ENCODE measurements at places on chromosomes 6 and 20. TPM values are rescaled to one million over a fixed set of nuclear protein-coding genes. Genes with fewer than 3 reads are reported as not detected.
A peak's percentile ranks its signal among the peaks of the same experiment; 100 is the strongest.

DNA sequence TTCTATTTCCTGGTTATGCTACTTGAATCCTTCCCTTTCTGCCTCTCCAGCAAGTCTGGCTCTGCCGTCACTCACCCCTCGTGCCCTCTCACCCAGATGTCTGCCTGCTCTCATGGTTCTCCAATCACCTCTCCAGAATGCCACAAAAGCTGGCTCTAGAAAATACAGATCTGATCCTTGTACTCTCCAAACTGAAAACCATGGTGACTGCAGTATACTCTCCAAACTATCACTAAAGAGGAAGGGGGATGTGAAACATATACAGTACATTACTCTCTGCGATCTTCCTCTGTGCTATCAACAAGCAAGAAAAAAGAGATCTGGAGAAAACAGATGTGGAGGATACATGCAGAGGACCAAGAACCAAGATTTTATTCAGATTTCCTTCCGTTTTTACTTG, 91.1 kb downstream of the ATXN1 start:
- DNase-seq: peak; percentile 41

- no peak for DNase-seq
Observed at GRCh38 chr20:50983321-50983720, 24.7 kb downstream of the MOCS3 start.

Gene EEF1A2
- total RNA-seq: 7.2 TPM

Gene EYA4
- 11.1 TPM for total RNA-seq

DNA sequence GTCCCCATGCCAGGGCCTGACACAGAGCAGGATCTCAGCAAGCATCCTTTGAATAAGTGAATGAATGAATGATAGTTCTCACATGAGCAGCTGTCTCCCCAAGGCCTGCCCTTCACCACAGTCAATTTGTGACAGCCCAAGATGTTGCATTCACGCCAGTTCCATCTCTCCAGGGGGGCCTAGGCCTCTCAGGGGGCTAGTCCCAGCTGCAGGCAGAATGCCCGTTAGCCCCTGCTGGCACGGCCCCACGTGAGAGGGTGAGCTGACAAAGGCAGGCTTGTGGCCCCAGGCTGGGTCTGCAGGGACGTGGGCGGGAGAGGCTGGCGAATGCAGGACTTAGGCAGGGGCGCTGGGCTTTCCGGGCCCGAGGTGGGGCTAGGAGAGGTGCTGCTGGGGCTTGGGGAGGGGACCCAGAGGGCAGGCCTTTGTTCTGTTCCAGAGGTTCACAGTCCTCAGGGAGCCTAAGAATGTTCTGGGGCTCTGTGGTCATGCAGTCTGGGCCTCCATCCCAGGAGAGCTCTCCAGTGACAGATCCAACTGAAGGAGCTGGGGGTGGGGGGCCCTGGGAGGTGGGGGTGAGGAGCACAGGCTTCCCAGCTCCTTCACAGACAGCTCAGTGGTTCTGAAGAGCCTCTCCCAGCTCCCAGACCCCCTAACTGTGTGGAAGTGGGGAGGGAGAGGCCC, 30.5 kb upstream of the TLDC2 start:
- DNase-seq: no peak

DNA sequence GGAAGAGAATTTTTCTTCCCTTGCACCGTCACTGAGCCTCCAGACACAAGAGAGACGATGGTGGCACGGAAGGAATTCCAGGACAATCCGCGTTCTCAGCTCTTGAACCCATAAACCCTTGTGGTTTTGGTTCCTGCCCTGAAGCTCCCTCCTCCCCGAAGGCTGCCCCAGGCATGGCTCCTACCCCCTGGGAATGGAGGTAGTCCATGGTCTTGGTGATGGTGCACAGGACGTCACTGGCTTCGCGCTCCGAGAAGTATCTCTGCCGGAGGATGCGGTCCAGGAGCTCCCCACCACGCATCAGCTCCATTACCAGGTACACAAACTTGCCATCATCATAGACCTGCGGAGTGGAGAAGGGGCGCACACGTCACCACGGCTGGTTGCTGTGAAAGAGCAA, 47.5 kb upstream of the MPC1 start:
- DNase-seq: no peak

GRCh38 chr6:38687043-38687353, 15.9 kb downstream of the GLO1 start:
- no peak for DNase-seq

DNA sequence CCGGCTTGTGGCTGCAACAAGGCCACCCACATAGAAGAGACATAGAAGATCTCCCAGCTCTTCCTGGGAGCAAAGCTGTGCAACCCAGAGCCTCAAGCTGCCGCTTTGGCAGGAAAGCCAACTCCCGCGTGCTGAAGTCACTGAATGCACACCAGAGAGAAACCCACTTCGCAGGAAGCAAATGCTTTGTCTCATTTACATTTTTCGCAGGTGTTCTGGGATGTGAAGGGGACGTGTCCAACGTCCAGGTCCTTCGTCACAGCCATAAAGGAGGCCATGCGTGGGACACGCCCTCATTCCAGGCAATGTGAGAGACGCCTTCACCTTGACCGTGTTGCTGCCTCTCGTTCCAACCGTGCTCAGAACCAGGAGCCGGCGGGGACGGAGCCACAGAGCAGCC, 24.4 kb downstream of the KCNQ2 start:
- DNase-seq: no peak

GRCh38 chr6:33248643-33248931, 23.1 kb downstream of the VPS52 start:
- DNase-seq: no peak

Gene LST1
- total RNA-seq: not detected

GRCh38 chr6:14459315-14459714, 341.7 kb downstream of the CD83 start:
- DNase-seq: no peak

GRCh38 chr6:138692058-138692977, 81.3 kb upstream of the CCDC28A start:
- peak; percentile 57 for DNase-seq

- DNase-seq: no peak
Observed at GRCh38 chr6:15751721-15752350, 89.0 kb upstream of the DTNBP1 start.

DNA sequence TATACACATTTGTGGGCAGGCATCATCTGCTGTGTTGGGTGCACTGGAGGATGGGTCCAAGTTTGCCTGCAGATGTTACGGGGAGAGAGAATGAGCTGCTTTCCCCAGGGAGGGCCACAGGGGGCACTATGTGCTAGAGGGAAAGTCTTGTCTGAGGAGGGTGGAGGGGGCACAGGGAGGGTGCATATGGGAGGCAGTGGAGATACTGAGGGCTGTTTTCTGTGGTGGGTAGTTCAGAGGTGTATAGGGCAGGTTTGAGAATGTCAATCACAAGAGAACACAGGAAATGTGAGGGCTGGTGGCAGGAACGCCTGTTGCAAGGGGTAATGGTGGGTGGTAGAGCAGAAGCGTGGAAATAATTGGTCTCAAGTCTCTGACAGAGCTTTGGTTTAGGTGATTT, 7.7 kb upstream of the PTPRA start:
- no peak for DNase-seq

- DNase-seq: no peak
Observed at GRCh38 chr6:26271668-26272024, 93.4 kb upstream of the BTN3A2 start.

- no peak for DNase-seq
Observed at GRCh38 chr20:2163312-2163711, 61.7 kb downstream of the STK35 start.
